Foreskin keratinocyte (primary cell): ENCODE measurements at places on chromosomes 1 and 21. TPM values are rescaled to one million over a fixed set of nuclear protein-coding genes. Genes with fewer than 3 reads are reported as not detected.

- DNase-seq: peak; percentile 31
These were observed 31.1 kb upstream of the PTPRC start for GRCh38 chr1:198607714-198608113.

- no peak for DNase-seq
These were observed 1.3 kb downstream of the AMIGO1 start for GRCh38 chr1:109508001-109508872.

GRCh38 chr1:43306688-43307457, 6.1 kb downstream of the TIE1 start:
- no peak for DNase-seq

DNA sequence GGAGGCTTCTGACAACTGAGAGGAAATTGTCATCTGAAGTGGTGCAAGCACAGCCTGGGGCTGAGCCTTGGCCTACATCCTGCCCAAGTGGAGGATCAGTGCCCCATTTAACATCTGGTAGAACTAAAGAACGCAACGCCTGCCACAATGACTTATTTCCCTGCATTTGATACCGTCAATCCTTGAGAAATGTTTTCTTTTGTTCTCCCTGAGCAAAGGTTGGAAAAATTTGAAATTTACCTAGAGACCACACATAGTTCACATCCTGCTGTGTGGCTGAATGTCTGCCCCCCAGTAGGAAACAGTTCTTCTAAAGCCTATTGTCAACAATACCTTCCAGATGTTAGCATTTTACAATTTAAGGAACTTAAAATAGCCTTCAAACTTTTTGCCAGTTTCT, 5.6 kb upstream of the RGS4 start:
- no peak for DNase-seq

- DNase-seq: peak; percentile 84
These were observed 4.3 kb downstream of the S100A10 start for GRCh38 chr1:151989211-151989862.

MYBPH gene
- not detected in 2 replicates for polyA plus RNA-seq
